Activated naive CD8-positive, alpha-beta T cell treated with anti-CD3 and anti-CD28 coated beads for 36 hours (primary cell): ENCODE measurements at places on chromosomes 2 and 18.

DNA sequence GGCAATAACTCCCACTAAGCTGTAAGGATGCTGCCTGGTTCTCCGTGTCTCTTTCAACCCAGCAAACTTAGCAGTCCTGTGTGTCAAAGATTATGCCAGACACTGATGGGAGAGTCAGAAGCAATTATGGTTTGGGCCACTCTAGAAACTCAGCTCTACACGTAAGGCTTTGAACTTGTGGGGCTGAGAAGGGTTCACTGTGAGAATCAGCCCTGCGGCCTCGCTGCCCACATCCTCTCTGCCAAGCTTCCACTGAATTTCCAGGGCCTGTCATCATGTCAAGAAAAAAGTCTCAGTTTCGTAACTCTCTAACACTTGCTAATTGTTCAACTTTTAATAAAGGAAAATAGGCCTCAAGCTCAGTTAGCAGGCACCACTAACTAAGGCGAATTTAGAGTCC, 308.8 kb upstream of the LYPD1 start:
- no peak overlapping the region for H3K27ac ChIP-seq
- H3K4me3 ChIP-seq = no peak overlapping the region
- no peaks in the 10 kb centered on the region for H3K36me3 ChIP-seq
- H3K27me3 ChIP-seq = no peaks in the 10 kb centered on the region

- peaks cover 20% of the 10 kb centered on the region for H3K4me1 ChIP-seq
- H3K27ac ChIP-seq = no peak overlapping the region
- DNase-seq = no peak
- H3K27me3 ChIP-seq = no peaks in the 10 kb centered on the region
- H3K36me3 ChIP-seq = no peaks in the 10 kb centered on the region
These were observed 99.6 kb upstream of the CERS6 start for GRCh38 chr2:168356477-168356835.

- H3K27ac ChIP-seq = peak overlapping the region; percentile 32
- DNase-seq = no peak
- H3K27me3 ChIP-seq = no peaks in the 10 kb centered on the region
- H3K36me3 ChIP-seq = peaks cover 15% of the 10 kb centered on the region
- H3K4me1 ChIP-seq = peaks cover 67% of the 10 kb centered on the region
- no peak overlapping the region for H3K4me3 ChIP-seq
These were observed 70.9 kb downstream of the AAK1 start for GRCh38 chr2:69572641-69573040.

DNA sequence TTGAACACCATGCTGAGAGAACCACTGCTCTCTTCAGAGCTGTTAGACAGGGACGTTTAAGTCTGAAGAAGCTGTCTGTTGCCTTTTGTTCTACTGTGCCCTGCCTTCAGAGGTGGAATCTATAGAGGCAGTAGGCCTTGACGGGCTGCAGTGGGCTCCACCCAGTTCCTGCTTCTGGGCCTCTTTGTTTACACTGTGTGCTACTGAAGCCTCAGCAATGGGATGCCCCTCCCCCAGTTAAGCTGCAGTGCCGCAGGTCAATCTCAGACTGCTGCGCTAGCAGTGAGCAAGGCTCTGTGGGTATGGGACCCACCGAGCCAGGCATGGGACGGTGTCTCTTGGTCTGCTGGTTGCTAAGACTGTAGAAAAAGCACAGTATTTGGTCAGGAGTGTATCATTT, 162.3 kb upstream of the NXPH2 start:
- no peaks in the 10 kb centered on the region for H3K4me1 ChIP-seq
- no peaks in the 10 kb centered on the region for H3K36me3 ChIP-seq
- H3K27me3 ChIP-seq = no peaks in the 10 kb centered on the region
- DNase-seq = no peak
- H3K4me3 ChIP-seq = no peak overlapping the region

DNA sequence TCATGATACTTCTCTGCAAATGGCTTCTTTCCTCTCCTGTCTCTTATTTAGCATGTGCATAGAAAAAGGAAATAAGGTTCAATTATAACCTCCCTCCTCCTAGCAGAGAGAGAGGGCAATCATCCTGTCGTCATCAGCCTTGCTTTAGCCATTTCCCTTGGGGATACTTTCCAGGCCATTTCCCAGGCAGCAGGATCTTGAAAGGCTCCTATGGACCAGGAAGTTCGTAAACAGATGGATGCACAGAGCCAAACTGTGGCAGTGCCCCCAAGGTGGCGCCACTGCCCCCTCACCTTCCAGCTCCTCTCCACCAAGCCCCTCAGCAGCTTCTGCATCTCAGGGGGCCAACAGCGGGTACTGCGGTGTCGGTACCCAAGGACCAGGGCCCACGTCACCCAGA, 157.4 kb downstream of the DTNA start:
- H3K4me3 ChIP-seq = no peak overlapping the region
- no peaks in the 10 kb centered on the region for H3K27me3 ChIP-seq
- DNase-seq = no peak

GRCh38 chr18:48490641-48491293, 48.1 kb upstream of the CTIF start:
- H3K4me1 ChIP-seq = no peaks in the 10 kb centered on the region
- DNase-seq = no peak
- peaks cover 42% of the 10 kb centered on the region for H3K27me3 ChIP-seq
- H3K36me3 ChIP-seq = no peaks in the 10 kb centered on the region
- no peak overlapping the region for H3K27ac ChIP-seq

DNA sequence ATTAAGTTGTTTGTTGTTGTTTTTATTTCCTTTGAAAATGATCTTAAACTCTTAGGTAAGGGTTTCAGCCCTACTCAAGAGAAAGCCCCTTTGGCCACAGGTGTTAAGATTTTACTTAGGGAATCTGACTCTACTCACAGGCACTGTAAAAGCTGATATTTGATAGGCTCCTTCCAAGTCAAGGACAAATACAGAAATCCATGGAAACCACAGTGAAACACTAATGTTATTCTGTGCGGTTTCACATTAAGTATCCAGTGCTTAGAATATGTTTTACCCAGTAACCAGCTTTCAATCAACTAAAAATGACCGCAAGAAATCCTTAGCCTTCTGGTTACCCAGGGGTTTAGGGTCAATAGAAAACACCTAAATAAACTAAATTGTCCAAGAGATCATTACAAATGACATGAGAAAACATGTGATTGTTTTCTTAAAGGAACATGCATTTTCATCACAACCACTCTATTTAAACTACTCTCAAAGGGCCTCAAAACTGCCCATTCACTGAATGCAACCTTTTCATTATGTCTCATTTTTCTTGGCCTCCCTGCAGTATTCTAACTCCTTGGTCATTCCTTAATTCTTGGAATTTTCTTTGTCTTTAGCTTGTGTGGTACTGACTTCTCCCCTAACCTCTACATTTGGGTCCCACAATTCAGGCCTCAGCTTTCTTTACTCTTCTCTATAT, 56.0 kb downstream of the CDH2 start:
- H3K36me3 ChIP-seq = no peaks in the 10 kb centered on the region
- no peaks in the 10 kb centered on the region for H3K4me1 ChIP-seq
- H3K27me3 ChIP-seq = no peaks in the 10 kb centered on the region
- no peak for DNase-seq
- no peak overlapping the region for H3K4me3 ChIP-seq

- H3K4me1 ChIP-seq = no peaks in the 10 kb centered on the region
- H3K27me3 ChIP-seq = peaks cover 3% of the 10 kb centered on the region
- no peaks in the 10 kb centered on the region for H3K36me3 ChIP-seq
- no peak overlapping the region for H3K27ac ChIP-seq
- DNase-seq = no peak
These were observed 21.5 kb upstream of the TFPI start for GRCh38 chr2:187575751-187576067.

GRCh38 chr2:126359494-126359893, 296.5 kb upstream of the GYPC start:
- no peaks in the 10 kb centered on the region for H3K36me3 ChIP-seq
- H3K27ac ChIP-seq = no peak overlapping the region
- no peak for DNase-seq
- no peaks in the 10 kb centered on the region for H3K27me3 ChIP-seq
- no peak overlapping the region for H3K4me3 ChIP-seq
- H3K4me1 ChIP-seq = no peaks in the 10 kb centered on the region

- no peak for DNase-seq
- H3K36me3 ChIP-seq = no peaks in the 10 kb centered on the region
- H3K4me1 ChIP-seq = peaks cover 5% of the 10 kb centered on the region
- no peak overlapping the region for H3K4me3 ChIP-seq
These were observed 56.6 kb upstream of the TLK1 start for GRCh38 chr2:171217330-171217729.

DNA sequence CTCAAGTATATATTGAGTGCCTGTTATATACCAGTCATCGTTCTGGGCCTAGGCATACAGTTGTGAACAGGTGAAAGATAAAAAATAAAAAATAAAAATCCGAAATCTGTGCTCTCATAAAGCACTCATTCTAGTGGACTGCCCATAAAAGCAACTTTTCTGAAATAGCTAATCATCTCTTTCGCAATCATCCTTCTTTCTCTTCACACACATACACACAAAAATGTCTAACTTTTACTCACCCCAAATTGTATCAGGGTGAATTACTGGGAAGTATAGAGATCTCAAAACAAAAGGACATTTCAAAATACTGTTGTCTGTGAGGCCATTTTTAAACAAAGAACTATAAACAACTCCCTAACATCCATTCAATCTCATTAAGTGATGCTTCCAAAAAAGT, 29.6 kb upstream of the ORC2 start:
- H3K27ac ChIP-seq = no peak overlapping the region
- H3K27me3 ChIP-seq = no peaks in the 10 kb centered on the region
- peaks cover 14% of the 10 kb centered on the region for H3K36me3 ChIP-seq
- no peak overlapping the region for H3K4me3 ChIP-seq

DNA sequence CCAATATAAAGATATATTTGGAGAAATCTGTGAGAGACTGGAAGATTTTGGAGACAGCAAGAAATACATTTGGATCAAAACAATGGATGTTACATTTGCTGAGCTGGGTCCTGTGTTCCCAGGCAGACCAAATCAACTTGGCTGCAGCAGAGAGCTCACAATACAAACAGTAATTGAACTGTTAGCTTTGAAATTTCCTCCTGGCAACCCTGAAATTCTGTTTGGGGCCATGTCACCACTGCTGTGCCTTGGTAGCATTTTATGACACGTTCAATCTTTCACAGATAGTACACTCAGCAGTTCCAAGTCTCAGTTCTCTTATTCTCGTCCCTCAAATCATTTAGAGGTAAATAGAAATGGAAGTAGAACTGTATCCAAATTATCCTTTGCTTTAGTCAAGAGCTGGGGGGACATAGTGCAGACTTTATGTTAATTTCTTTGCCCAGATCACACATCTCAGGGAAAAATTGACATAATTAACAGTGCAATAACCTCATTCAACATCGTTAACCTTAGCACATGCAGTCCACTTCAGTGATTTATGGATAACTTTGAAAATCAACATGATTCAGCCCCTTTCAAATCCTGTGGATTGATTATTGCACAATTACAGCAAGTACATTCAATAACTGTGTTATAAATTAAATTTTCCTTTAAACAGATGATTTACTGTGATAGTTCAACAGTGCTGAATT, 277.4 kb upstream of the MC4R start:
- H3K4me3 ChIP-seq = no peak overlapping the region
- no peak overlapping the region for H3K27ac ChIP-seq
- H3K36me3 ChIP-seq = no peaks in the 10 kb centered on the region
- H3K4me1 ChIP-seq = no peaks in the 10 kb centered on the region

- peak; percentile 63 for DNase-seq
- no peak overlapping the region for H3K4me3 ChIP-seq
- peaks cover 9% of the 10 kb centered on the region for H3K4me1 ChIP-seq
- no peak overlapping the region for H3K27ac ChIP-seq
- H3K36me3 ChIP-seq = no peaks in the 10 kb centered on the region
These were observed 34.2 kb upstream of the EN1 start for GRCh38 chr2:118881490-118882129.

- no peak overlapping the region for H3K4me3 ChIP-seq
- H3K36me3 ChIP-seq = no peaks in the 10 kb centered on the region
- H3K4me1 ChIP-seq = no peaks in the 10 kb centered on the region
- DNase-seq = no peak
- no peak overlapping the region for H3K27ac ChIP-seq
These were observed 32.5 kb downstream of the RNF152 start for GRCh38 chr18:61860302-61860701.

- H3K4me3 ChIP-seq = no peak overlapping the region
- H3K27me3 ChIP-seq = no peaks in the 10 kb centered on the region
- no peak for DNase-seq
- H3K27ac ChIP-seq = no peak overlapping the region
These were observed 279.2 kb downstream of the CYRIA start for GRCh38 chr2:16386431-16386830.

- H3K27ac ChIP-seq = peak overlapping the region; percentile 52
- no peak for DNase-seq
- H3K4me3 ChIP-seq = no peak overlapping the region
- peaks cover 15% of the 10 kb centered on the region for H3K4me1 ChIP-seq
These were observed 28.9 kb downstream of the OSBPL1A start for GRCh38 chr18:24368749-24369148.

DNA sequence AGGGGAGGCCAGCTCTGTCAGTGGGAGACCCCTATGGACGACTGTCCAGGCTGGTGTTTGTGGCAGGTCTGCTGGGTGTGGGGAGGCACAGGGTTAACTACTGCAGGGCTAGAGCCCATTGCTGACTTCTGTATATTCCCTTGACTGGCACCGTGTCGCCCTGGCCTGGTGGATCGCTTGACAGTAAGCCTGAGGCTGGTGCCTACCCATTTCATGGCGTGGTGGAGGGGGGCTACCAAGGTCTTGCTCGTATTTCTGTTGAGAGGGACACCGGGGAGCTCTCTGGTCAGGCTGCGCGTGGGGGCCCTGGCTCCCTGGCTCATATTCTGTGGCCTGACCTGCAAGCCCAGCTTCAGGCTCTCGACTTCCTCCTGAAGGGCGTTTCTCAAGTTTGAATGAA, 119.7 kb downstream of the ACOXL start:
- peaks cover 3% of the 10 kb centered on the region for H3K36me3 ChIP-seq
- peaks cover 72% of the 10 kb centered on the region for H3K4me1 ChIP-seq
- no peak for DNase-seq
- no peak overlapping the region for H3K4me3 ChIP-seq
- peaks cover 34% of the 10 kb centered on the region for H3K27me3 ChIP-seq

- H3K4me1 ChIP-seq = peaks cover 11% of the 10 kb centered on the region
- no peak overlapping the region for H3K4me3 ChIP-seq
- no peak overlapping the region for H3K27ac ChIP-seq
- DNase-seq = no peak
- no peaks in the 10 kb centered on the region for H3K27me3 ChIP-seq
These were observed 46.4 kb upstream of the IL1R1 start for GRCh38 chr2:102096103-102096502.

- peaks cover 2% of the 10 kb centered on the region for H3K4me1 ChIP-seq
- no peak overlapping the region for H3K4me3 ChIP-seq
- H3K36me3 ChIP-seq = peaks cover 4% of the 10 kb centered on the region
- no peak for DNase-seq
These were observed 42.3 kb upstream of the ATG16L1 start for GRCh38 chr2:233209117-233209532.

DNA sequence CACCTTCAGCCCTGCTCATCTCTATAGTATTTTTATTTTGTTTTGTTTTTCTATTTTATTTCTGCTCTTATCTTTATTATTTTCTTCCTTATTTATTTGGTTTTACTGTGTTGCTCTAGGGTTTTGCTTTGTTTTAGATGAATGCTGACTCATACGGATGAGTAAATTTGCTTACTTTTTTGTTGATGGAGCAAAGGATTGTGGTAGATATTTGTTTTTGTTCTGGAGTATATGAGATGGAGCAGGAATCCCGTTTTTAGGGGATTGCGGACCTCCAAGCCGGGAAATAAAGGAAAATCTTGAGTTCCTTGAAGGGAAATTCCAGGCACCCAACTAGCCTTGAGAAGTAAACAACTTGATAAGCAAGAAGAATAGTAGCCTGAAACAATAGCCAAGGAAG, 15.3 kb upstream of the COLEC12 start:
- no peaks in the 10 kb centered on the region for H3K36me3 ChIP-seq
- DNase-seq = no peak
- H3K4me1 ChIP-seq = peaks cover 3% of the 10 kb centered on the region
- no peak overlapping the region for H3K27ac ChIP-seq
